ENCODE measurements at places on chromosomes 7 and 10. TPM values are rescaled to one million over a fixed set of nuclear protein-coding genes. Genes with fewer than 3 reads are reported as not detected.

DNA sequence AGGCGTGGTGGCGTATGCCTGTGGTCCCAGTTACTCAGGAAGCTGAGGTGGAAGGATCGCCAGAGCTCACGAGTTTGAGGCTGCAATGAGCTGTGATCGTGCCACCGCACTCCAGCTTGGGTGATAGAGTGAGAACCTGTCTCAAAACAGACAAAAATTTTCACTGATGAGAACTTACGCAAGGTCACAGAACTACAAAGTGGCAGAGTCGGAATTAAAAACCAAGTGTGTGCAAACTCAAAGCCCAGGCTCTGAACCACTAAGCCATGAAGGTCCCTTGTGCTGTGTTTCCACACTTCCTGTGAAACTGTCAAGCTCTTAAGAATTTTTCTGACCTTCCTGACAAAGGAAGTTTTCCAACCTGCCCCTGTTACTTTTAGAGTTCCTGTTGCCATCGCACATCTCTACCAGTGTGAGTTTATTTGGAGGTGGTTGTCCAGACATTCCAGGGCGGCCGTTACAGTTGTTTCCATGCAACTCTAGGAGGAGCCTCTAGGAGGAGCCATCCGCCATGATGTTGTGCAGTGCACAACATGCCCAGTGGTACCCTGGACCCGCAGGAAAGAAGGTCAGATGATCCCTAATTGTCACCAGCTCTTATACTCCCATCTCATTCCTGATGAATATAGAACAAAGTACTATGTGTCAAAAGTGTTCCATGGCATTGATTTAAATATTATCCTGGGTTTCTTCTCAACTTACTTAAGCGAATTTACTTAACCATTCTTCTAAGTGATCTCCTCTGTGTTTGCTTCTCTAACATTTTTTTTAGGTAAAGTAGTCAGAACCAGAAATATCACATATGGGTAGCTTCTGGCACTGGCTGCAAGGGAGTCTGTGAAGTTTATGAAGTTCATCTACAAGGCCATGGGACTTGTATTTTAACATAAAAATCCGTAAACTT is 49.0 kb upstream of the LYZL1 start:
- no peak for DNase-seq
- no peak overlapping the region for H3K27ac ChIP-seq
- no peaks in the 10 kb centered on the region for H3K4me1 ChIP-seq
- H3K4me3 ChIP-seq: no peak overlapping the region

GRCh38 chr7:24501009-24501408 is 72.2 kb upstream of the PALS2 start:
- H3K27ac ChIP-seq: no peak overlapping the region
- no peak overlapping the region for H3K4me3 ChIP-seq
- no peaks in the 10 kb centered on the region for H3K4me1 ChIP-seq
- DNase-seq: no peak
- H3K36me3 ChIP-seq: no peaks in the 10 kb centered on the region
- H3K27me3 ChIP-seq: peaks cover 9% of the 10 kb centered on the region

DNA sequence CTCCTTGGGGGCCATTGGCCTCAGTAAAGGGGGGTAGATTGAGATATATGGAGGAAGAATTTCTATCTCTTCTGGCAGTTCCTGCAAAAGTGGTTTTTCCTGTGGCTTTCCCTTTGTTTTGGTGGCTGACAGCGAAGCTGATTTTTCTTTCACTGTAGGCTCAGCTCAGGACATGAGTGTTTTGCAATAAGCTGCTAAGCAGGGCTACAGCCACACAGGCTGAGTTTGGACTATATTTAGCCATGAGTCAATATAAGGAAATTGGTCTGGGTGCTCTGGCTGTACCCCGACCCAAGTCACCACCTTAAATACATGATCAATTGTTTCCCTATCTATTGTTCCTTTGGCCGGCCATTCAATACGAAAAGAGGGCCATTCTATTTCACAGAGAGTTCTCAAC is 212.7 kb upstream of the KCND2 start:
- H3K4me3 ChIP-seq: no peak overlapping the region
- H3K27ac ChIP-seq: no peak overlapping the region
- H3K36me3 ChIP-seq: no peaks in the 10 kb centered on the region
- no peaks in the 10 kb centered on the region for H3K27me3 ChIP-seq

The OR9A2 gene
- 0.30 TPM for total RNA-seq

DNA sequence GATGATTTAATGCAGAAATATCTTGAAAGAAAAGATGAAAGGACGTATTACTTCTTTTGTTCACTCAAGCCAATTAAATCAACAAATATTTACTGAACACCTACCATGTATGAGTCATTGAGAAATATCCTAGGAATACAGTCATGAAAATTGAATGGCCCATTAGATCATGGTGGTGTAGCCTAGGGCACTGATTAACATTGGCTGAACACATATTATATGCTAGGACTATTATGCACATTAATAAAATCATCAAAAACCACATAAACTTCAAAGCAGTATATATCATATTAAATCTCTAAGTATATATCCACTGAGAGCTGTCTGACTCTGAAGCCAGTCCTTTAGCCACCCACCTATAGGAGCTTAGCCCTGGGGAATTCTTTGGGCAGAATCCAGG is 41.8 kb downstream of the FAM204A start:
- no peak overlapping the region for H3K27ac ChIP-seq
- no peaks in the 10 kb centered on the region for H3K27me3 ChIP-seq
- no peak overlapping the region for H3K4me3 ChIP-seq
- no peaks in the 10 kb centered on the region for H3K4me1 ChIP-seq

The ARHGEF35 gene
- total RNA-seq: 2.5 TPM

- no peaks in the 10 kb centered on the region for H3K4me1 ChIP-seq
- no peak for DNase-seq
- H3K27ac ChIP-seq: no peak overlapping the region
- H3K36me3 ChIP-seq: no peaks in the 10 kb centered on the region
- H3K4me3 ChIP-seq: no peak overlapping the region
Observed at GRCh38 chr7:35501681-35502080, 193.3 kb downstream of the HERPUD2 start.

The HOXA2 gene
- not detected for total RNA-seq

The TRPV5 gene
- not detected for total RNA-seq

The CLDN15 gene
- total RNA-seq: 30.1 TPM

- H3K4me1 ChIP-seq: no peaks in the 10 kb centered on the region
- H3K27ac ChIP-seq: no peak overlapping the region
- peaks cover 8% of the 10 kb centered on the region for H3K27me3 ChIP-seq
- DNase-seq: no peak
Observed at GRCh38 chr10:118914629-118915028, 114.9 kb upstream of the NANOS1 start.

- no peak overlapping the region for H3K27ac ChIP-seq
- H3K36me3 ChIP-seq: no peaks in the 10 kb centered on the region
- H3K4me3 ChIP-seq: no peak overlapping the region
- peaks cover 2% of the 10 kb centered on the region for H3K27me3 ChIP-seq
- no peaks in the 10 kb centered on the region for H3K4me1 ChIP-seq
- DNase-seq: no peak
Observed at GRCh38 chr7:159213253-159213652, 68.6 kb upstream of the VIPR2 start.

- H3K36me3 ChIP-seq: no peaks in the 10 kb centered on the region
- H3K27ac ChIP-seq: no peak overlapping the region
- no peaks in the 10 kb centered on the region for H3K4me1 ChIP-seq
Observed at GRCh38 chr7:10537764-10538163, 435.9 kb upstream of the PHF14 start.

DNA sequence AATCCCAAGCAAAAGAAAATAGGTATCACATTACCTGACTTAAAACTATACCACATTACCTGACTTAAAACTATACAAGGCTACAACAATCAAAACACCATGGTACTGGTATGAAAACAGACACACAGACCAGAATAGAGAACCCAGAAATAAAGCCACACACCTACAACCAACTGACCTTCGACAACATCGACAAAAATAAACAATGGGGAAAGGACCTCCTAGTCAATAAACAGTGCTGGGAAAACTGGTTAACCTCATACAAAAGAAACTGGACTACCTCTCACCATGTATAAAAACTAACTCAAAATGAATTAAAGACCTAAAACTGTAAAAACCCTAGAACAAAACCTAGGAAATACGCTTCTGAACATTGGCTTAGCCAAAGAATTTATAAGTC is 22.5 kb downstream of the SNX13 start:
- no peak overlapping the region for H3K27ac ChIP-seq
- no peaks in the 10 kb centered on the region for H3K27me3 ChIP-seq
- DNase-seq: no peak
- H3K4me3 ChIP-seq: no peak overlapping the region
- peaks cover 8% of the 10 kb centered on the region for H3K4me1 ChIP-seq

GRCh38 chr7:27843584-27844305 is 103.8 kb downstream of the TAX1BP1 start:
- no peaks in the 10 kb centered on the region for H3K36me3 ChIP-seq
- H3K27me3 ChIP-seq: no peaks in the 10 kb centered on the region
- H3K27ac ChIP-seq: no peak overlapping the region

GRCh38 chr10:127850944-127851343 is 41.8 kb downstream of the CLRN3 start:
- DNase-seq: no peak
- no peaks in the 10 kb centered on the region for H3K36me3 ChIP-seq
- H3K27ac ChIP-seq: no peak overlapping the region
- H3K4me1 ChIP-seq: peaks cover 2% of the 10 kb centered on the region
- peaks cover 7% of the 10 kb centered on the region for H3K27me3 ChIP-seq
- H3K4me3 ChIP-seq: no peak overlapping the region

DNA sequence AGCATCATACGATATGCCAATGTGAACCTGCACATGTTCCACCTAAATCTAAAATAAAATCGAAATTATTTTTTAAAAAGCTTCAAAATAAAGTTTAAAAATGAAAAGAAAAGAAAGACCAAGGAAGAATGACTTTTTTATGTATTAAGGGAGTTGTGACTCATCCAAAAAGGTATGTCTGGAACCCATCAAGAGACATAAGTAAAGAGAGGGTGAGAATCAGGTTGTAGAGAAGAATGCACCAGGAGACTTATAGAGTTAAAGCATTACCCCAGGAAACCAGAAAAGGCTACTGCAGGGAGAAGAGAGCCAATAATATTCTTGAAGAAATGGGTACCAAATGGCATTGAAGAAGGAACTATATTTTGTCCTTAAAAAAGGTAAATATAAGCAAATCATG is 69.8 kb downstream of the CTTNBP2 start:
- no peak overlapping the region for H3K27ac ChIP-seq
- no peaks in the 10 kb centered on the region for H3K27me3 ChIP-seq
- H3K4me3 ChIP-seq: no peak overlapping the region
- no peaks in the 10 kb centered on the region for H3K4me1 ChIP-seq
- DNase-seq: no peak

The WNT8B gene
- total RNA-seq: 0.54 TPM

DNA sequence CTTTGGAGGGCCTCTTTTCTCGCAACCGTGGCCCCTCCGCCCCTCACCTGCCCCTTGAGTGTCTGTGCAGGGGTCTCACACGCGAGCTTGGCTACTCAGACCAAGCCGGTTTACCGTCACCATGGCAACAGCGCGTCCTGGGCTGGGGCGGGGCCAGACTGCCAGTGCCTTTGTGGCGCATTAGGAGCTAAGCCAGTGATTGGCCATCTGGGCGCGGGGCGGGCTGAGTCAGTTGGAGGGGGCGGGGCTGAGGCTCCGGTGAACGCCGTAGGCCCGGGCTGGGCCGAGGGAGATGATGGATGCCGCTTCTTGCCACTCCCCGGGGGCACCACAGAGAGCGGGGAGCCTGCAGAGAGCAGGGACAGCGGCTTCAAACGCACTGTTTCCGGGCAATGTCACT is 48.7 kb upstream of the FXYD4 start:
- no peaks in the 10 kb centered on the region for H3K36me3 ChIP-seq
- peaks cover 10% of the 10 kb centered on the region for H3K27me3 ChIP-seq
- H3K27ac ChIP-seq: peak overlapping the region; percentile 56
- DNase-seq: peak; percentile 85
- H3K4me3 ChIP-seq: peak overlapping the region; percentile 55
- H3K4me1 ChIP-seq: peaks cover 21% of the 10 kb centered on the region

The CTNNA3 gene
- total RNA-seq: 2.4 TPM

The KBTBD2 gene
- total RNA-seq: 45.4 TPM

GRCh38 chr7:114047889-114048288 is 129.1 kb upstream of the PPP1R3A start:
- H3K27ac ChIP-seq: peak overlapping the region; percentile 75
- no peak for DNase-seq
- H3K4me1 ChIP-seq: peaks cover 8% of the 10 kb centered on the region
- no peaks in the 10 kb centered on the region for H3K27me3 ChIP-seq
- H3K36me3 ChIP-seq: no peaks in the 10 kb centered on the region

DNA sequence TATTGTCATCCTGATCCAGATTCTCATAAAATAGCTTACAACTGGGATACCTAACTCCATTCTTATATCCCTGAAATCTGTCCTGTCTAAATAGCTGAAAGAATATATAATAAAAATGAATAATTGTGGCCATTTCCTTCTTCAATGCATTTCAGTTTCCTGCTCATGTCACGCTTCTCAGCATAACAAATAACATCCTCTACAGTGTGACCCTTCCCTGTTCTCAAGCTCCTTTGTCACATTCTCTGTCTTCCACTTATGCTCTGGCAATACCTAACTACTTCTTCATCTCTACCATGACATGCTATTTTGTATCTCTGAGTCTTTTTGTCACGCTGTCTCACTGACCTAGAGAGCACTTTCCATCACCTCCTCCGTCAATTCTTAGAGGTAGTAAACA is 884.1 kb upstream of the LRRTM3 start:
- no peaks in the 10 kb centered on the region for H3K4me1 ChIP-seq
- H3K27me3 ChIP-seq: no peaks in the 10 kb centered on the region
- H3K36me3 ChIP-seq: no peaks in the 10 kb centered on the region
- H3K4me3 ChIP-seq: no peak overlapping the region
- H3K27ac ChIP-seq: no peak overlapping the region
- DNase-seq: no peak

The NUTM2A gene
- total RNA-seq: 0.79 TPM

DNA sequence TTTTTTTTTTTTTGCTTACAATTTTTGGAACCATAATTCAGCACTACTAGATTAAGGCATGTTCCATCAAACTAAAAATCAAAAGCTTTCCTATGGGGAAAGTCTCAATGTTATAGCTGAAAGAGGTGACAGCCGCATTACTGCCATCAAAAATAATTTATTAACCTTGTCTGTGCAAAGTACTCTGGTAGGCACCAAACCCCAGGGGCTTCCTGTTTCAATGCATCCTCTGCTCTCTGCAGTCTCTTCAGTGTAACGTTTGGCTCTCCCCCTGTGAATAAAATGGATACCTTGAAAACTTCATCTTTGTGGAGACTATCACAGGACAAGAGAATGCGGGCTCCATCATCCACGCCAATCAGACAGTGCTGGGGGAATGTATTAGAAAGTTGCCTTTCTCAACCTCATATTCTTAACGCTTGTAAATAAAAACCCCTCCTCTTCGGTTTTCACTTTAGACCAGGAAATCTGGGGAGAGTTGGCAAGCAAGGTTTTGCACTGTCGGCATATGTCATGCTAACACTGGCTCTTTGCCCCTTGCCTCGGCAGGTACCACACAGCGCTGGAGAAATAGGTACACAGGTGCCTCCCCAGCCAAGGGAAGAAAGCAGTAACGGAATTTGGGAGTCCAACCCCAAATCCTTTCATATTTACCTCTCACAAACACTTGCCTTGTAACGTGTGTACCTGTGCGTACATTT is 1.6 kb upstream of the NRG3 start:
- no peak overlapping the region for H3K27ac ChIP-seq
- no peaks in the 10 kb centered on the region for H3K36me3 ChIP-seq
- peaks cover 2% of the 10 kb centered on the region for H3K4me1 ChIP-seq
- H3K27me3 ChIP-seq: peaks cover 42% of the 10 kb centered on the region
- no peak overlapping the region for H3K4me3 ChIP-seq

- H3K27me3 ChIP-seq: peaks cover 2% of the 10 kb centered on the region
- no peak overlapping the region for H3K27ac ChIP-seq
- peaks cover 2% of the 10 kb centered on the region for H3K4me1 ChIP-seq
- no peak for DNase-seq
Observed at GRCh38 chr10:3336673-3337293, 164.2 kb upstream of the PITRM1 start.

Measured in activated naive CD8-positive, alpha-beta T cell treated with anti-CD3 and anti-CD28 coated beads, Interleukin-2, amount 10 ng/mL, durations not matched to agents 7 days and 5 days (primary cell).